ENCODE measurements at places on chromosomes 2 and 18.

DNA sequence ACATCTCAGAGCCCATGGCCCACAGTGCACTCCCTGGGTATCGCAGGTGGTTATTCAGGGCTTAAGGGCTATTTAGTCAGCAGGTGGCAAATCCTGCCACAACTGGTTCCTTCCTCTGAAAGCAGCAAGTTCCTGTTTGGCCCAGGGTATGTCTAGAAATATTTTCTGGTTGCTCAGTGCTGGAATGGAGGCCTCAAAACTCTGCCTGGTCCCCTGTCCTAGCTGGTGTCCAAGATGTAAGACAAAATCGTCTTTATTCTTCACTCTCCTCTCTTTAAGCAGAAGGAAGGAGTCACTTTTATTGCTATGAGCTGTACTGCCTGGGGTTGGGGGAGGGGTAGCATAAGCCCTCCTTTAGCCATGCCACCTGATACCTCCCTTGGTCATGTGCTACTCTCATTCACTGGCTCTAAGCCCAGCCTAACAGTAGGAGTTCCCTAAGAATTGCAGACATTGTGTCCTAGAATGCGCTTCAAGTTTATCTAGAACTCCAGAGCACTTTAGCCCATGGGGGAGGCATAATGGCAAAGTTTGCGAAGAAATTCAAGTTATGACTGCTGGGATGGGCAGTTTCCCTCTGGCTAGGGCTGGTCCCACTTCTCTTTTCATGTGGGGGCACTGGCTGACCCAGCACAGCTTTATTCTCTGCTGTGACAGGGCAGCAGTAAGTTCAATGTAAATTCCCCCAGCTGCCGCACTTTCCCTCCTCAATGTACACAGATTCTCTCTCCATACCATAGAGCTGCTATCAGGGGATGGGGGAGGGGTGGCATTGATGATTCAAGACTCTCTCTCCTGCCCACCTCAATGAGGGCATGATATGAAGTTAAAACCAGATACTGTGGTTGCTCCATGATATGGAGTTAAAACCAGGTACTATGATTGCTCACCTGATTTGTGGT, 27.1 kb upstream of the CWC22 start:
- no peak for DNase-seq

GRCh38 chr18:23994361-23994902, 20.1 kb upstream of the TTC39C start:
- DNase-seq = peak; percentile 83

DNA sequence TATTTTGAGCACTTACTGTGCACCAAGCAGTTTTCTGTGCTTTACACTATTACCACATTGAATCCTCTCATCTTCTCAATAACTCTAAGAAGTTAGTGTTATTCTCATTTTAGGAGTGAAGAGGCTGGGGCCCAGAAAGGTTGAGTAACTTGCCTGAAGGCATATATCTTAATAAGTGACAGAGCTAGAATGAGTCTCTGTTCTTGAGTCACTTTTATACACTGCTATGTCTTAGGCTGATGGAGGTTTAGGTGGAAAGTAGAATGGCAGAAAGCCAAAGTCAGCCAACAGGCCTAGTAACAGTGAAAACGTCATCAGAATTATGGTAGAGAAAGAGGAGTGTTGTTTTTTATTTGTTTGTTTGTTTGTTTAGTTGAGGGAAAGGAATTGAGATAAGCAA, 27.9 kb upstream of the RPE start:
- DNase-seq = no peak

DNA sequence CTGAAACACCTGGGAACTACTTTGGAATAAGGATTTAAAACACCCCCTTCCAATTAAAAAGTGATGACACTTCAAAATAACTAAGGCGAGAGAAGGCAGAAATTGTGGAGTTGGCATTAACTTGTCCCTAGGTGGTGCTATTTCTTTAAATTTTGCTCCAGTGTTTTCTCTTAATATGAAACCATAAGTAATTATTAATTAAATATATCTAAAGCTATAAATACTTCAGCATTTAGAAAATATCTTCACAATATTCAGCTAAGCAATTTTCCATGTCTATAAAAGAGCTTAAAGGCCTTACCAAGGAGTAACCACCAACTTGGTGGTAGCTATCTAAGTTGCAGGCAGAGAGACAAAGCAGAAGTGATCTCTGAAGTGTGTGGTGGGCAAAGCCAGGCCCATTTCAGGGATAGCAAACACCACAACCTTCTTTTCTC, 186.8 kb upstream of the PGAP1 start:
- peak; percentile 42 for DNase-seq

- peak; percentile 97 for DNase-seq
These were observed 4.6 kb downstream of the MAP3K20 start for GRCh38 chr2:173079973-173080860.

DNA sequence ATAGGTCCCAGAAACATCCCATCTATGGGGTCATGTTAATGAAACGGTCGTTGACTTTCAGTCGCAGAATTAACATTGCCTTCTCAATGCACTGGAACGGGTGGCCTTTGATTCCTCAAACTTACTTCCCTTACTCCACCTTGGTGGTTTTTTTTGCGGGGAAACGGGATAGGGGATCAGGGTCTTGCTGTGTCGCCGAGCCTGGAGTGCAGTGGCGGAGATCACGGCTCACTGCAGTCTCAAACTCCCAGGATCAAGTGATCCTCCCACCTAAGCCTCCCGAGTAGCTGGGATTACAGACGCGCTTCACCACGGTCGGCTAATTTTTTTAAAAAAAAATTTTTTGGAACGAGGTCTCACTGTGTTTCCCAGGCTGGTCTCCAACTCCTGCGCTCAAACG, 754 bp downstream of the ATG16L1 start:
- no peak for DNase-seq

DNA sequence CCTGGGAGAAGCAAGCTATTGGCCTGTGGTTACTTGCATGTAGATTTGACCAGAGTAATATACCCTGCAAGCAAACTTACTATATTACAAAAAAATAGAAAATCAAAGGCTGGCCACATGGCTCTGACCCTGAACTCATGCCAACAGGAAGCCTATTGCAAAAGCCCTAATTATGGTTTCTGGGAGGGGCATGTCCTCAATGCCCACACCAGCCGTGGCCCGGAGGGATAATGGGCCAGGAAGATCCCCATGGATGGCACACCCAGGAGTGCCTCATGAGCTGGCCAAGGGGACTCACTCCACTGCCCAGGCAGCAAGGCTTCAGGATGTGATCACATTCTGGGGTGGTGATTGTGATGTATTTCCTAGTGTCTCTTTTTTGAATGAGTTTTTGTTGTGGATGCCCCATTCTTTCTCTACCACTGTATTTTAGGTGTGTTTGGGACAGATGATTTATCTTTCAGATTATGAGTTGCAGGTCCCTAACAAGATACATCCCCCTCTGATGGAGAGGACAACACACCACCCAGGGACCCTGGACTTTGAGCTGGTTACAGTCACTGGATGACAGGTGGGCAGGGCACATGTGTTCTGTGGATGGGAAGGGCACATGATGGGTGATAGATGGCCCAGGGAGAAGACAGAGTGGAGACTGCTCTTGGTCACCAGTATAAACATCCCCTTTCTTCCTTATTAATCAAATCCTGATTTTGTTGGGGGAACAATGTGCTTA, 18.7 kb upstream of the TFCP2L1 start:
- DNase-seq = no peak

- DNase-seq = no peak
These were observed 281.1 kb upstream of the REV1 start for GRCh38 chr2:99770876-99771275.

DNA sequence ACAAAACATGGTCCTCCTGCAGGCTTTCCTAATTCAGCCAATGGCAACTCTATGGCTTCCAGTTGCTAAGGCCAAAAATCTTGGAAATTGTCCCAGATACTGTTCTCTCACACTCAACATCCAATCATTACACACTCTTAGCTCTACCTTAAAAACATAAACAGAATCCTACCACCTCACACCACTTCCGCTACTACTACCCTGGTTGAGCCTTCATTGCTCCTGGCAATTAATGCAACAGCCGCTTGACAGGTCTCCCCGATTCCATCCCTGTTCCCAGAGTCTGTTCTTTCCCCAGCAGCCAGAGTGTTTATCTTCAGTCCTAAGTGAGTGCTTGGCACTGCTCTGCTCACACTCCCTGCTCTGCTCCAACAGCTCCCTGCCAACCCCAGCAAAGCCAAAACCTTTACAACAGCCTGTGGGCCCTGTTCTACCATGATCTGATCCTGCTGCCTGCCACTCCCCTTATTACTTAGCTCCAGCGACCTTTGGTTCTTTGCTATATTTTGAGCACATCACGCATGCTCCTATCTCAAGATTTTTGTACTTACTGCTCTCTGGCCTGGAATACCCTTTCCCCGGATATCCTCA, 67.5 kb upstream of the AMMECR1L start:
- DNase-seq = no peak

DNA sequence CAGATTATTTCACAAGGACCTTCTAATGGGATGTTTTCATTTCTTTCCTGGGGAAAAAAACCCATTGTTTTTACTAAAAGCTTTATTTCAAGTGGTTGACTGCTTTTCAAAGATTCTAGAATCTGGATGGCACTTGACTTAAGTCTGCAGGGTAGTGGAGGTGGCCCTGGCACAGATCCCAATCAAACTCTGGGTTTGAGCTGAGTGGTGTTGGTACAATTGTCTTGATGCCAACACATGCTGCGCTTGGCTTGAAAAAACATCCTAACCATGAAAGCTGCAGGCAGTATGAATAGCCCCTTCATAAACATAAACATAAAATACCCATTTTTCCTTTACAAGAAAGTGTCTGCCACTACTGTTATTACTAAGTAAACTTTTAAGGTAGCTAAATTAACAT, 3.6 kb downstream of the PAPOLG start:
- no peak for DNase-seq

DNA sequence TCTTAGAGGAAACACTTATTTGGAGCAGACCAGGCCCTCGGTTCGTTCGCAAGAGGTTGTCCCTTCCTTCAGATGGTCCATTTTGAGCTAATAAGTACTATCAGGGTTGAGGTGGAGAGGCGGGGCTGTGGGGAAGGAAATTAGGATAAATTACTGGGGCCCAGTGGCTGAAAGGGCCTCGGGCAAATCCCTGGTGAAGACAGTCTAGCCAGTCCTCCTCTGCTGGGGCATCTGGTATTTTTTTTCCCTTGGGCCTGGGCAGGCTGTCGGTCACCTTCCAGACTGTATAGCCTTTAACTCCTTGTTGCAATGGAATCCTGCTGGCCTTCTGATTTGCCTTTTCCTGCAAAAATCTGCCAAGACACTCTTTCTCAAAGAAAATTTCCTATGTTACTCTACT, 1.7 kb upstream of the MYO3B start:
- DNase-seq = no peak

- no peak for DNase-seq
These were observed 212.7 kb downstream of the DYSF start for GRCh38 chr2:71666094-71666474.

DNA sequence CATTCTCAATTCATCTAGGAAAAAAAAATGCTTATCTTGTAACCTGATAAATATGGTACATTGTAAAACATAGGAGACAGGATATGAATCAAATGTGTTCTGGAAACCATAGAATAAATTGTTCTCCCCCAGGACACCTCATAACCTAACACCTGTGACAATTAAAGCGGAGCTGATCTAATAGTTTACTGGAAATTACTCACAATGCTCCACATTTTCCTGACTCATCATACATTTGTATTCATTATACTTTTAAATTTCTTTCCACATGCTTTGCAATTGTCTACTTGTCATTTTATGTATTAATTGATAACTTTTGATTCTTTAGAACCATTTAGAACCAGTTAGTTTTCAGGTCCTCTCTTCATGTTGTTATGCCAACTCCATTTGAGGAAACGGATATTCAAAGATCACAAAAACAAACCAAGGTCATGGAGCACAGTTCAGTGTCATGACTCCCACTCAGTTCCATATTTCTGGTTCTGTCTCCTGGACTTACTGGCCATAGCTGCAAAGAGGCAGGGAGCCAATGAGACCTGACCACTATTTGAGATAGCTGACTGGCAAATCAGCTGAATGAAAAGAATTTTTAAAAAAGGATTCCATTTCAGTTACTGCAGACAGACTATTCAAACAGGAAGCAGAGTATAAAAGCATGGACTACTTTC, 128.5 kb downstream of the CALCRL start:
- no peak for DNase-seq

DNA sequence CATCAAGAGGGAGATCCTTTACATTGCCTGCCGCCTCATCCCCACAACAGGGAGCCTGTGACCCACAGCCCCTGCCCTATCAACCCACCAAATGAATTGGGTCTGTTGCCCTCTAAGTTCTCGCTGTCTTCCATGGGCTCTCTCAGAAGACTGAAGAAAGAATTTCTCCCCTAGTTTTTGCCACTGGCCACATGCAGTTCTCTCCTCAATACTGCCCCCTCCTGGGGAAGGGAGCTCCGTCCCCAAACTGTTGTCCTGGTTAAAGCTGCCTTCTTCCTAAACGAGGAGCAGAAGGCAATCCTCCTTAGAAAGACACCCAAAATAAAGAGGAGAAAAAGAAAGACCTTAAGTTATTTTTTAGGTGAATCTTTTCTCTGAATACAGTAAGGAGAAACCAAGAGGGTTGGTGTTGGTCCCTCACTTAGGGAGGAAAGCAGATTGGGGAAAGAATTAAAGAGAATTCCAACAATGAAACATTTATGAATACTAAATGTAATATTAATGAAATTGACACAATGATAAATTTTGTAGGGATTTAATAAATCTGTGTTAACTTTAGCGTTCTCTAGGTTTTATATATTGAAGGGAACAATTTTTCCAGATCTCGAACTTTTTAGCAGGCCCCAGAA, 31.1 kb upstream of the SATB2 start:
- peak; percentile 53 for DNase-seq

DNA sequence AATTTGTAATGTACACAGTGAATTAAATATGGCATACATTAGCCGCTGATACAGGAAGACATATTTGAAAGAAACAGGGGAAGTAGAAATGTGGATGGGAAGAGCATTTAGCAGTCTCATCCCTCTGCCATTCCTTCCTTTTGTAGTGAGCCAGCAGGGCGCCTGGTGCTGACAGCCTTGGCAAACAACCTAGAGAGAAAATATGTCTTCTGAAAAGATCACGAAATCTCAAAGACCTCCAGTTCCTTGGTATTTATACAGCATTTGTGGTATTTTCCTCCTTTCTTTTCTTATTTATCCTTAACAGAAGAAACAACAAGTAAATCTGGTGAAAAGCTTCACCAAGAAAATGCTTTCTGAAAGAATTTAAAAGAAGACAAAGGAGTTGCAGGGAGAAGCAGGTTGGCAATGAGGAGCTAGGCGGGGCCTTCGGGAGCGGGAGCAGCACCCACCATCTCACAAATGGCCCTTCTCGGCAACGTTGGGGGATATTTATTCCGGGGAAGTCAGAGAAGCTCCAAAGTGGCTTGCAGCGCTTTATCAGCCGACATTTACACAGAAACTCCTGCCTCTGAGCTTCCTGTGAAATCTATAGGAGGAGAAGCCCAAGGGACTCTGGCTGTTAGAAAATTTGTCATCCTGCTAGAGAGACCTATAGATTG, 406.1 kb upstream of the NRP2 start:
- peak; percentile 35 for DNase-seq

DNA sequence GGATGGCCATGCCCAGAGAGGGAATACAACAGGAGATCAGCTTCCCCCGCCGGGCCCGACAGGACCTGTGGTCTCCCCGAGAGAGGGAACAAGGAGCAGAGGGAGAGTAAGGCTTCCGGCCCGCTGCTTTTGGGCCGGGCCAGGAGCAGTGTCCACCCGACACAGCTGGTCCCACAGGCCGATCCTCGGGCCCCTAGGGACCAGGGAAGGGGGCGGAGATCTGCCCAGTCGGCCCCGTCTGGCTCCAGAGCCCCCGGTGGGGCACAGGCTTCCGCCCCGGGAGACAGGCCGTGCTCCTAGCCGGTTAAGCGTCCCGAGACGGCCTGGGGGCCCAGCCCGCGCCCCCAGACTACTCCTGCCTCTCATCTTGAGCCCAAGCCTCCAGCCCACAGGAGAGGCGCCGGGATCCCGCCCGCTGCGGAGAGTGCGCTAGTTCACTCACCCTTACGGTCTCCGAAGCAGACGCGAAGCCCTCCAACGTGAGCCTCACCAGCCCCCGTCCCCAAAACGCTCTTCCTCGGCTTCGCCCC, at the start of gene MCFD2:
Gene MCFD2, minus strand, starts transcription at position 526 of the 530 bp plus-strand sequence. CDS start 6,635 bp downstream, outside the sequence.
- peak; percentile 51 for DNase-seq
